Glomerular endothelial cell (primary cell): ENCODE measurements at places on chromosomes 3 and 15. TPM values are rescaled to one million over a fixed set of nuclear protein-coding genes. Genes with fewer than 3 reads are reported as not detected.

The MUSTN1 gene
- 2.7 TPM in 1 of 2 replicates, not detected in the other for total RNA-seq

GRCh38 chr3:144380849-144381248 is 409.2 kb downstream of the DIPK2A start:
- no peak for DNase-seq

DNA sequence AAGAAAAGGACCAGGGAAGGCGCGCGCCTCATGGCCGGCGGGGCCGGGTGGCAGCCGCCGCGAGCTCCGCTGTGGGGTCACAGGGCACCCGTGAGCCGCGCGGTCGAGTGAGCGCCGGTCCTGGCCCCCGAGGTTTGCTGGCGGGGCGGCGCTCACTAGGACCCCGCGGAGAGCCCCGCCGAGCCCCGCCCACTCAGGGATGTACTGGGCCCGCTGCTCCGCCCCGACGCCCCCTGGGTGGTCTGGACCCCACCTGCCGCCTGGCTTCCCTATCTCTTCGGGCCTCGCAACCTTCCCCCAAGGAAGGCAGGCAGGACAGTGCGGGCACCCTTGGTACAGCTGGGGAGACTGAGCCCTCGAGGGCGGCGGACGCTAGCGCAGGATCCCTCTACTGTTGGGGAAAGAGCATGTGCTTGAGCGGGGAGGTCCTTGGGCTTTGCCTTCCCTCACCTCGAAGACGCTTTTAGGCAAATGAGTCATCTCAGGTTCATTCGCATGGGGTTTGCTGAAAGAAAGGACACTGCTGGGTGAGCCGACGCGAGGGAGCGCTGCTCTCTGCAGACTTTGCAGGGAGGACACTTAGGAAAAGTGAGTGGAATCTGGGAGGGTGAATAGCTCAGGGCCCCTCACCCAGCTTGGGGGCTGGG is at the start of gene CHRNB4:
CHRNB4 (minus strand) TSS at position 109 of the 647 bp plus-strand sequence; CDS start at position 32, 77 bp downstream.
- DNase-seq, result no peak

DNA sequence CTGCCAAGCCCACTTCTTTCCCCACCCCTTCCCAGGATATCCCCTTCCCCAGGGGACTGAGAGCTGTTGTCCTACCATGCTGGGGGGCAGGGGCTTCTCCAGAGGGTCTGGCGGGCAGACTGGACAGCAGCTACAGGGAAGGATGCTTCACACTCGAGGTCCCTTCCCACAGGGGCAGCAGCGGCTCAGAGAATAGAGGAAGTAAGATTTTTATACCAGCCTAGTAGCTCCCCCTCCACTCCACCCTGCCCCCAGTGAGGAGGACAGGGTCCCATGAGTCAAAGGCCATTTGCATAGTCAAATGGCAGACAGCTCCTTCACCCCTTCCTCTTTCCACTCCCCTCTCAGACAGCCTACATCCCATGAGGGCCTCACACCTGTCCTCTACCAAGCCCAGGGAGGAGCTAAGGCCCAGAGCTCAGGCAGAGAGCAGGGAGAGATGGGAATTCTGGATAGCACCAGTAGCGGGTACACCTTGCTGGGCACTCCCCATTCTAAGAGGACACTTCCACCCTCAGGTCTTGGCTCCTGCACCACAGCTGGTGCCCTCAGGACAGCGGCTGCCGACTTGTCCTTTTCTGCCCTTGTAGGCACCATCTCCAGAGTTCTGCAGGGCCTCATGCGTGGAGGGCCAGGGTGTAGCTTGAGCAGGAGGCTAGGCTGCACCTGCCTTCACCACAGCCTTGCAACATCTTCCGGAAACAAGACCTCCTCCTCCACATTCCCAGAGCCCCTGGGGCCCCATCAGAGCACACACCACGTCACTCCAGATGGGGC is at the start of gene TLR9:
TLR9 (minus strand) TSS at position 194 of the 777 bp plus-strand sequence; CDS start at position 78, 116 bp downstream.
- DNase-seq, result no peak

The OR5K2 gene
- total RNA-seq, result not detected in 2 replicates

DNA sequence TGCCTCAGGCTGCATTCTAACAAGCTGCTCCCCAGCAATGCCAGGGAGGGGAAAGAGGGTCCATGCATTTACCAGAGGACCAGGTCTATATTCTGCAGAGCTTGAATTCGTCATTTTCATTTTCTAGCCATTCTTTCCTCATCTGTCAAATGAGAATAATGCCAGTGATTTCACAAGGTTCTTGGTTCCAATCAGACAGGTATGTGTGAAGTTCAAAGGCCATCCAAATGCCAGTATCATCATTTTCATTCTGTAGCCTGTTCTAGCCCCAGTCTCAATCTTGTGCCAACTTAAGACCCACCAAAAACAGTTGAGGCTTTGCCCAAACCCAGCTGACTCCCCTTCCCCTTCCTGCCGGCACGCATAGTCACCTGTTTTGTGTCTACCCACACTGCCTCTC is 112.7 kb downstream of the IQSEC1 start:
- no peak for DNase-seq

DNA sequence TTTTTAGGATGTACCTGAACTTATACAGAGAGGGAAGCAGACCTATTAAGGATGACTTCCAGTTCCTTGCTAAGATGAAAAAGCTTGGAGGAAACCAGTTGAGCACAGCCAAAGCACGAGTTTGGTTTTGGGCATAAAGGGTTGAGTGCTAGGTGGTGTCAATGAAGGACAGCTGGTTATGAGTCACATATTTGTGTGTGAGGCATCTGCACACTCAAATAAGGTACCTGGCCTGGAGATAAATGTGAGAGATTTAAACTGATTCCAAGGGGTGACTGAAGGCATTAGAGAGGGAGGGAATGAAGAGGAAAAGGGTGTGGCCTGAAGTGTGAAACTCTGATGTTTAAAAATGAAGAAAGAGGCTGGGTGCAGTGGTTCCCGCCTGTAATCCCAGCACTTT is 486.7 kb downstream of the DIPK2A start:
- no peak for DNase-seq

GRCh38 chr3:112639455-112640225 is 1.3 kb downstream of the CCDC80 start:
- DNase-seq, result no peak

The CLDN18 gene
- not detected in 2 replicates for total RNA-seq

GRCh38 chr3:180898572-180898971 is 13.9 kb upstream of the FXR1 start:
- DNase-seq, result no peak

DNA sequence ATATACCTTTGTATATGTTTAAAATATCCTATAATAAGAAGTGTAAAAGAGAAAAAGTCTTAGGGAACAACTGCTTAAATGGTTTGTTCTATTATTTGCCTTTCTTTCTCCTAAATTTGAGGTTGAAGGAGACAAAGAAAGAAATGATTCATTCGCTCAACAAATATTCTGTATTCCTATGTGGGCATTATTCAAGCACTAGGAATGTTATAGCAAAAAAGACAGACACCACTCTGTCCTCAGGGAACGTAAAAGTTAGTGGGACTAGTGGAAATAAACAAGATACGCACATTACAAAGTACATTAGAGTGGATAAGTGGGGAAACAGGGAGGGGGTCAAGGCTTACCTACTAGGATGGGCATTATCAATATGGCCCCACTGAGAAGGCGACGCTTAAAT is 332.2 kb downstream of the LPP start:
- DNase-seq, result no peak

The LPCAT4 gene
- 15.1 and 19.6 TPM in 2 replicates for total RNA-seq

- DNase-seq, result peak; percentile 45
Measured at GRCh38 chr3:15440891-15441290, 13.5 kb downstream of the EAF1 start.

DNA sequence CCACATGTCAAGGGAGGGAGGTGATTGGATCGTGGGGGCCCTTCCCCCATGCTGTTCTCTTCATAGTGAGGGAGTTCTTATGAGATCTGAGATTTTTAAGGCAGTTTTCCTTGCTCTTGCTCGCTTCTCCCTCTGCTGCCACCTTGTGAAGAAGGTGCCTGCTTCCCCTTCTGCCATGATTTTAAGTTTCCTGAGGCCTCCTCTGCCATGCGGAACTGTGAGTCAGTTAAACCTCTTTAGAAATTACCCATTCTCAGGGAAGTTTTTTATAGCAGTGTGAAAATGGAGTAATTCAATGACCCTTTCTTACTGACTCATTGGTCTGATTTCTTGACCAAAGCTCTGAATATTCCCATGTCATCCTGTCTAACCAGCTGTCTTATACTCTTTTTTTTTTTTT is 484.4 kb upstream of the TPRG1 start:
- DNase-seq, result no peak

- no peak for DNase-seq
Measured at GRCh38 chr3:119207512-119207875, 33.2 kb downstream of the B4GALT4 start.

The TMEM158 gene
- 13.8 and 16.5 TPM in 2 replicates for total RNA-seq

DNA sequence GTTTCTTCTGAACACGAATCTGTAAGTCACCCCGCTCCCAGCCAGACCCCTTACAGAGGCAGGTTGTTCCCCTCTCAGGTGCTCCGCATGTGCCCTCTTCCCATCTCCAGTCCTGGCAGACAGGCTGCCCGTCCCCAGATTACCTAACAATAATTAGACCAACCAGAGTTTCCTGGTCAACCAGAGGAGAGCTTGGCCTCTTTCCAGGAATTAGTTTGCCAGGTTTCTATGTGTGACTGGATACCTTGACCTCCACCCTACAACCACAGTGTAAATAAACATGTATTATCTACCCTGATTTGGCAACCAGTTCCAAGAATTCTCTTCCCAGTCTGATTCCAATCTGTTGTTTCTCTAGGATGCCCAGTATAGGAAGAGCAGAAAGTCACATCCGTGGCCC is 178.0 kb upstream of the UMPS start:
- DNase-seq, result no peak

The ZBED2 gene
- total RNA-seq, result 0.41 and 1.3 TPM in 2 replicates

DNA sequence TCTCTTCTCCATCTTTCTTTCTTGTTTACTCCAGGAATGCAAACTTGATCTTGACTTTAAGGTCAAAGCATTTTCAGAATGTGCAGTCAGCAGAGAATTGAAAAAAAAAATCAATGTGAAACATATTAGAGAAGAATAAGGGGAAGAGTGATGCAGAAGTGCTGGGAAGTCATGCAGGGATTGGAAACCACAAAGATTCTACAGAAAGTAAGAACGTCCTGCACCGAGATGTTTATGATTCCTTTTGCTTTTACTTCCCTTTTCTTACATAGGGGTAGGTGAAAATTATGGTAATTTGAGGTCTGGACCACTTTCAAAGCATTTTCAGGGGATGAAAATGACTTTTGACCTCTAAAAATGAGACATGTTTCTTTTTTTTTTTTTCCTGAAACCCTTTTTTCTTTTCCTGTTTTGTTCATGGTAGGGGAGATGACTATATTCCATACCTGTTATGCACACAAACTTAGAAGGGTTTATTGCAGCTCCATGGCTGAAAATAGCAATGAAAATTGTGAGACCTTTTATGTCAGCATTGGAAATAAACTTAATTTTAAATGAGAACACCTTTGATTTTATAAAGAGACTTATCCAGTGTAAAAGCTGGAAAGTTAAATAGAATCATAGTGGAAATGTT is 623.5 kb upstream of the TBL1XR1 start:
- no peak for DNase-seq
